CD4-positive, alpha-beta T cell treated with Interleukin-1 beta for 1 hour (primary cell): ENCODE measurements at places on chromosomes 12 and 14.

DNA sequence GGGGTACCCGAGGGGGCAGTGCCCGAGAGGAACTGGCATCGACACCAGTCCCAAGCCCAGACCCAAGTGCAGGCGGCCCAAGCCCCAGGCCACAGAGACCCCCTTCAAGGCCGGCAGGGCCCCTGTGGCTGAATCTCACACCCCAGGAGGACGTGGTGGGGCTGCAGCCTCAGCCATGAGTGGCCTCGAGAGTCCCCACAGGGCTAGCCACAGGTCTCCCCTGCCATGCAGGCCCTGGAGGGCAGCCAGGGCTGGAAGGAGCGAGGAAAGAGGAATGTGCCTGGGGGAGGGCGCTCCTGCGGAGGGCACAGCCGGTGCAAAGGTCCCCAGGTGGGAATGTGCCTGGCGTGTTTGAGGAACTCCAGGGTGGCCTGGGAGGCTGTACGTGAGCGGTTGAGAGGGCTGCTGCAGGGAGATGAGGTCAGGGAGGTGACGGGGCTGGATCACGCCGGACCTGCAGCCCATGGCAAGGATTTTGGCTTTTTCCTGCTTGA, 86.1 kb downstream of the NCOR2 start:
- no peak for DNase-seq

DNA sequence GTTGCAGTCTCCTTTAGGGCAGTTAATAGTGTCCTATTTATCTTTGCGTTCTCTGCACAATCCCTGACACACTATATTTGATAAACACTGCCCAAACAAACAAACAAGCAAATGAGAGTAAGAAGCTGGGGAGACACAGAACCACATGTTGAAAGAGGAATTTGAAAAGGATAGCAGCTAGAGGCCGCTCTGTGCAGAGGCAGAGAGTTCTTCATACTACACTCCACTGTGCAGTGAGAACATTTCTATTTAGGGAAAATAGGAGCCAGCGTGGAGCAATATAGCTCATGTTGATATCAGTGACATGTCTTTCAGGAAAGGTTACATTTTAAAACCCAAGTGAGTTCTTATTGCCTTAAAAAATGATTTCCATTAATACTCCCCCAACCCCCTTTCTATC, 140.3 kb upstream of the SEL1L start:
- no peak for DNase-seq

- DNase-seq: no peak
Observed at GRCh38 chr12:128467882-128468281, 200.9 kb downstream of the TMEM132C start.

- DNase-seq: no peak
Observed at GRCh38 chr12:121767525-121768016, 25.9 kb downstream of the RHOF start.

GRCh38 chr14:103156651-103157378, 33.6 kb downstream of the TNFAIP2 start:
- DNase-seq: no peak

DNA sequence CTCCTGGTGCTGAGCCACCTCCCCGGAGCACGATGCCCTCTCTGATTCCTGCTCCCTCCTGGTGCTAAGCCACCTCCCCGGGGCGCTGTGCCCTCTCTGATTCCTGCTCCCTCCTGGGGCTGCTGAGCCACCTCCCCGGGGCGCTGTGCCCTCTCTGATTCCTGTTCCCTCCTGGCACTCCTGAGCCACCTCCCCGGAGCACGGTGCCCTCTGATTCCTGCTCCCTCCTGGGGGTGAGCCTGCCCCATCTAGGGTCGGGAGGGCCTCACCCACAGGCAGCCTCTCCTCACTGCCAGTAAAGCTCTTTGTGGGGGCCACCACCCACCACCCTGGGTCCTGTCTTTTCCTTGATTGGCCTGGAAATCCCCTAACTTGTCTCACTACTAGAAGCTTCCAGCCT, 327.6 kb upstream of the SFSWAP start:
- DNase-seq: no peak

DNA sequence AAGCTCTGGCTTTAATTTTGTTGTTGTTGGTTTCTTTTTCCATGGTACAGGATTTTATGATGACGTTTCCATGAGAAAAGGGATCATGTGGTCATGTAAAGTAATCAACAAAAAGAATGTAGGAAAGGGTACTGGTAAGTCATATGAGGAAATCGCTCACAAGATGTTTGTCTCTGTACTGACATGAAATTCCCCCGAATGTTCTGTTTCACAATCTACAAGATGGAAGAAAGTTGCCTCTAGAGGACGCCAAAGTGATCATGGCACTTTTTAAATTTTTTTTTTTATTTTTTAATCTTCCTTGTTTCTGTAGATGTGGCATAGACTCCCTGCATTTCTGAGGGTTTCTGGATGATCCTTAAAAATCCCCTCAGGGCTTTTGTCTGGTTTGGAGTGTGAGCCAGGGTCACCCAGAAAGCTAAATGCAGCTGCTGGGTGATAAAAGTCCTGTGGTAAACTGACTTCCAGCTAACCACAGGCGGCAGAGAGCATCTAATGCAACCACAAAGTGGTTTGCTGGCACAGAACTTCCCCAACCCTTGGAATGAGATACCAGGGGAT, 393.5 kb downstream of the CCDC91 start:
- no peak for DNase-seq

DNA sequence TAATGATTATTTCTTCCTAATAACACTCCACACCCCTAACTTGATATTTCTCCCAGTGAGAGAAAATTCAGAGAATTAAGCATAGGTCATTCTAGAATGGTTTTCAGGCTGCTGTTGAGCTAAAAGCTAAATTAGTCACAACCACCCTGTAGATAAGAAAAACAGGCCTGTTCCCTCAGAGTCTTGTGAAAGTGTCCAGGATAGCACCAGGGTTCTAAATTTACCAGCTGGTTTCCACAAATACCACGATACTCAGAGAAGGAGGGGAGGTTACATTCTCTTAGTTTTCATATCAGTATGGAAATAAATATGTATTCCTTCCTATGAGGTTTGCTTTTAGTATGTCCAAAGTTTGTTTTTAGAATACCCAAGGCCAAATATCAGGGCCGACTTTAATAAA, 66.0 kb upstream of the YARS2 start:
- no peak for DNase-seq

- DNase-seq: no peak
Observed at GRCh38 chr12:105552056-105552455, 221.6 kb downstream of the C12orf75 start.

GRCh38 chr12:89162589-89163261, 189.6 kb downstream of the DUSP6 start:
- DNase-seq: peak; percentile 77

DNA sequence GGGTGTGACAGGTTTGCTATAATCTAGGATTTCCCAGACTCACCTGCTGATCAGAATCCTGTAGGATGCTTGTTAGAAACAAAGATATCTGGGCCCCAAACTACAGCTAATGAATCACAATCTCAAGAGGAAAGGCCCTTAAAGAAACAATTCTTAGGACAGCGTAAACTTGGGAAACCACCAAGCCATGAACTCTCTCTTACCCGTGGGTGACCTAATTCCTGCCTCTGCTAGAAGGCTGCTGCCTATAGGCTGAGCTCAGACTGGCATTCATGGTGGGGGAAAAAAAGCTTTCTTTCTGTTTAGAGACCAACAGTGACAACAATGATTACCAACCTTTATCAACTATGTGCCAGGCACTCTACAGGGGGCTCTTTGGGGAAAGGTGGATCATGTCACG, 213.9 kb upstream of the FKBP4 start:
- DNase-seq: no peak

DNA sequence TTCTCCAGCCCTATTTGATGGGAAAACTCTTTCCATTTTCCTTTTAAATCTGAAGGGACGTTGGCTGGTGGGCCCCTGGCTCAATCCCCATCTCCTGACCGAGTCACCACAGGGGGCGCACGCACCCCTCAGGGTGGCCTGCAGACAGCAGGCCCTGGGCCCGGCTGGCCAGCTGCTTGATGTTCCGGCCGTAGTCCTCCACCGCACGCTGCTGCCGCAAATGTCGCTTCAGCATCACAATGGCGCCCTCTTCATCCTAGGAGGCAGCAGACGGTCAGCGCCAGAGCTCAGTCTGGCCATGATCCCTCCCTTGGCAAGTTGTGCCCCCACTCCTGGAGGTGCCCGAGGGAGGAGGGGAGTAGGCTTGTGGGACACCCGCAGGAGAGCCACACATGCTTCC, 70.0 kb downstream of the PLEKHG3 start:
- no peak for DNase-seq

DNA sequence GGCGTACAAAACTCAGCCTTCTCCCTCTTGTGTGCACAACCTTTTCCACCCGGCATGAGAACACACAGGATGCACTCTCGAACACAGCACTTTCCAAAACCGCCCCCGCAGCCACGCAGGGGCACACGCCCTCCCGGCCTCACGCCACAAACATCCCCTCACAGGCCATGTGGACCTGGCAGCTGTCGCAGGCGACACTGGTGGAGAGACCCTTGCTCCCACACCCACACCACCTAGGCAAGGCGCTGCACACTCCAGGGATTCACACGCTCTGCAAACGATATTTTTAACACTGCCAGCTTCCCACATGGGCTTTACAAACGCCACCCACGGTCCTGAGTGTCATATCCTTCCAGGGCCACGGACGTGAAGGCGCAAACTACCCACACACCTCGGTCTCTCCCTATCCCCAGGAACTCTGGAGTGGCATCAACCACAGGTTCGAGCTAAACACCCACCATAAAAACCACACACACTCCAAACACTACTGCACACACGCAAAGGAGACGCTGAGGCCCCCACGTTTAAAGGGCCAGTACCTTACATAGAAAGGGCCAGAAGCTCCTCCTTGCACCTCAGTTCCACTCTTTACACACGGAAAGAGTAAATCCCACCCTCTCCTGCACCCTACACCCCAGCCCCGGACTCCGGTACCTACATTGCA, 12.4 kb upstream of the ITGB7 start:
- DNase-seq: peak; percentile 22

DNA sequence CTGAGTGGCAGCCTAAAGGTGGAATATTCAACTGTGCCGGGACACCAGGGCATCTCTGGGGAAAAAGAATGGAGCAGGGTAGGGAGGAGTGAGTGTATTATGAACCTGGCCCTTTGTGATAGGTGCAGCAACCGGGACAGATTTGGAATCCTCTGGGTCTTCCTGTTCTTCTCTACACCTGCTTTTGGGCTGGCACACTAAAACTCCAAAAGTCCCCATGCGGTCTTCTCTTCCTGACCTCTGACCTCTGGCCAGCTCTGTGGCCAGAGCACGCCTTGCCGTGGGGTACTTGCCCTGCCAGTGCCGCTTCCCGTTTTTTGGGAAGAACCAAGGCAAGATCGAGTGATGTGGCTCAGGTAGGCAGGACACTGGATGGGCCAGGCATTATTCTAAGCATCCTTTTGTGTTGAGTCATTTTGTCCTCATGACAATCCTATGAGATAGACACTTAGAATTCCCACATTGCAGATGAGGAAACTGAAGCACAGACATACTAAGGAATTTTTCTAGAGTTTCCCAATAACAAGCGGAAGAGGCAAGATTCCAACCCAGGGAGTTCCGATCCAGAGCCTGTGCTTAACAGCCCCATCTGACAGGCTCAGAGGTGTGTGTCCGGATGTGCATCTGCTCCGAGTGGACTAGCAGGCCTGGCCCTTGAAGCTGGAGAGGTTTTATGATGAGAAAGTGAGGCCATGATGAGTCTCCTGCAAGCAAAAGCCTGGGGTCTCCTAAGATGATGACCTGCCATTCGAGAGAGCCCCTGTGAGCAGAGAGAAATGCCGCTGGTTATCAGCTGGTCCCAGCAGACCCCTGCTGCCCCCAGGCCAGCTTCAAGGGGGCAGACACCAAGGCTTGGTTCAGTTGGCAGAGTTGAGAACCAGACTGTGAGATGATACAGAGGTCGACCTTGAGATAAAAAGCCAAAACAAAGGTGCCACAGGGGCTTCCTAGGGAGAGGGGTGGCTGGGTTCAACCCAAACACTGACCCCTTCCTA, 67.9 kb upstream of the ESRRB start:
- no peak for DNase-seq

- no peak for DNase-seq
Observed at GRCh38 chr14:100665511-100666032, 61.1 kb upstream of the DLK1 start.

DNA sequence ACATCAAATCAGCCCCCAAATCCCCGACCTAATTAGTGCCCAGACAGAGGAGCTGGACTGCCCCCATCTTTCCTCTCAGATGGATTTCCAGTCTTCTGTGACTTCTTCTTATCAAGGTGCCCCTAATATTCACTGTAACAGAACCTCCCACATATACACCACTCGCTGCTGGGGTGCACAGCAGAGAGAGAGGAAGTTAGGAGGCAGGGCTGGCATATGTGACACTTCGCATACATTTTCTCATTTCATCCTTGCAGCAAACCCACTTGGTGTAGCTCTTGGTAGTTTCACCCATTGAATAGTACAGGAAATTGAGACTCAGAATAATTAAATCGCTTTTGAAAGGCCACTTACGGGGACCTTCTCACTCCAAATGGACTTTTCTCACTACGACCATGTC, 56.5 kb upstream of the CCND2 start:
- DNase-seq: no peak

GRCh38 chr14:62952226-62952625, 93.0 kb downstream of the KCNH5 start:
- no peak for DNase-seq
